ENCODE measurements at places on chromosomes 1 and 21. TPM values are rescaled to one million over a fixed set of nuclear protein-coding genes. Genes with fewer than 3 reads are reported as not detected.

The MFAP2 gene
- total RNA-seq = 2.4 TPM

The SERPINC1 gene
- total RNA-seq = not detected

The STUM gene
- 0.68 TPM for total RNA-seq

The POMGNT1 gene
- 136 TPM for total RNA-seq

The TNFRSF18 gene
- 0.28 TPM for total RNA-seq

The PLXNA2 gene
- total RNA-seq = 25.8 TPM

The PADI2 gene
- total RNA-seq = 0.26 TPM

The RPS27 gene
- 1,105 TPM for total RNA-seq

The SLC5A9 gene
- total RNA-seq = 0.16 TPM

The WNT9A gene
- 27.9 TPM for total RNA-seq

The LRRC7 gene
- total RNA-seq = 0.81 TPM

The SH2D2A gene
- total RNA-seq = 2.9 TPM

The KIF17 gene
- total RNA-seq = 4.0 TPM

The MMEL1 gene
- total RNA-seq = not detected

The ROR1 gene
- 36.2 TPM for total RNA-seq

The PRPF38B gene
- total RNA-seq = 11.2 TPM

The CLDN14 gene
- total RNA-seq = not detected

Measured in heart right ventricle (tissue), 16 donors.